NCI-H774 (cell line): ENCODE measurements at places on chromosomes 7 and 10.

DNA sequence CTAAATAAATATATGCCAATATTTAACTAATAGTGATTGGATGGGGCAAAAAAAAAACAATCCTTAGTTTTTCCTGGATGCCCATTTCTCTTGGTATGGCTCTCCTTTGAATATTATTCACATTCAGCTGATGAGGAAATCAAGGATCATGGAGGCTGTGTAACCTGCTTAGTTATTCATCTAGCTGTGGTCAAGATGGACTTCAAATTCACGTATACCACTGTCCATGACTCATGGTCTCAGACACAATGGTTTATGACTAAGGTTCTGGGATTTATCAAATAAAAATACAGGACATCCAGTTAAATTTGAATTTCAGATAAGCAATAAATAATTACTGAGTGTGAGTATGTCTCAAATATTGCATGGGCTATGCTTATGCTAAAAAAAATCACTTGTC is 191.5 kb upstream of the CELF2 start:
- no peak for DNase-seq

DNA sequence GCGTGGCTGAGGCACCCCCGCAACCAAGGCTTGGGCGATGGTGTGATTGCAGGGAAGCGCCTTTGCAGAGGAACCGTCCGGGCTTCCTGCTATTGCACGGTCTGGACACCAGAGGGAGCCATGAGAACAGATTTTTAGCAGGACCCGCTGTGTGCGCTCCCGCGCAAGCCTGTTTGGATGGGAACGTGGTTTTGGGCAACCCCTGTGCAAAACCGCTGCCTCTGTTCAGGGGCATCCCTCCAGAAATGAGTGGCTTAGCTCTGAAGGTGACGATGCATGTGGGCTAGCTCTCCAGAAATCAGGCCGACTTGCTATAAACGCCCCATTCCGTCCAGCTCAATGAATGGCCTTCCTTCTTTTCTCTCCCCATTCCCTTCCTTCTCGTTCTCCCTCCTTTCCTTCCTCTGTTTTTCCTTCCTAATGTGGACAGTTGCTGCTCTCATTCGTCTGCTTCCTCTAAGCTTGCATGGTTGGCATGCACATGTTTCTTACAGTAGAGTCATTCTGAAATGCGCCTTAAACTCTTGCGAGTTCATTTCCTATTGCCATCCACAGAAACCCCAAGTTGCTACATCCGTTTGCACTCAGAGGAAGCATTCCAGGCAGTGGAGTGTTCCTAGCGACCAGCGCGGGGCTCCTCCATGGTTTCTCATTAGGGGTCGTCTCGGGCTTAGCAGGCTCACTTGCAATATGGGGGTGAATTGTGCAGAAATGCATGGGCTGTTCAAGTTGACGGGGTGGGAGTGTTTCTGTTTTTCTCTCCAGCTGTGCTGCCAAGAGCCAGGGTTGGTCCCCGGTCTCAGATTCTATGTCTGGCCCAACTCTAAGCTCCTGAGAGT is 302.5 kb upstream of the GALNT17 start:
- peak; percentile 43 for DNase-seq

- DNase-seq: no peak
Observed at GRCh38 chr7:42617071-42617765, 294.7 kb downstream of the C7orf25 start.

- DNase-seq: no peak
Observed at GRCh38 chr10:48786606-48787282, 102.1 kb downstream of the WDFY4 start.

DNA sequence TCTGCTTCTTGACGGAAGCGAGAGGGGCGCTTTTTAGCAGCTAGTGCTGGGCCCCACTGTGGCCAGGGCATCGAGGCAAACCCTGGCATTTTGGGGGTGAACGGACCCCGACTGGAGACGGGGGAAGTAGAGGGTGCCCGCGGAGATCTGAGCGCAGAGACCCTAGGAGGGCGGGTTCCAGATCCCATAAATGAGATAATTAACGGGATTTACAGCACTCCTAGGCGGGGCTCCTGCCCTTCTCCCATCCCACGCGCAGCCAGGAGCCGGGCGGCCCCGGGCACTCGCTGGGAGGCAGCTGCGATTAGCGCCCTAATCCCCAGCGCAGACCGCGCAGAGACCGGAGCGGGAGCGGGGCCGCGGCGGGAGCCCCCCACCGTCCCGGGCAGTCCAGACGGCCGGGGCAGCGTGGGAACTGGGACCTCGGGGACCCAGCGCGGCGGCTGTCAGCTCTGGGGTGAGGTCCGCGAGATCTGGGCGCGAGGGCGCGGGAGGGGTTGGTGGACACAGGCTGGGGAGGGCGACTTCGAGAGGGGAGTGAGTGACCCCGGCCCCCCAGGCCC is 735 bp downstream of the JCAD start:
- no peak for DNase-seq
